ENCODE measurements at places on chromosomes 1 and 21. TPM values are rescaled to one million over a fixed set of nuclear protein-coding genes. Genes with fewer than 3 reads are reported as not detected.

- DNase-seq = peak; percentile 82
Observed at GRCh38 chr1:15261155-15262002, 14.4 kb downstream of the FHAD1 start.

The KCND3 gene
- 3.0 TPM for total RNA-seq

The ZNF669 gene
- total RNA-seq = 6.2 TPM

GRCh38 chr1:106952776-106953175 is 103.7 kb upstream of the PRMT6 start:
- DNase-seq = no peak

GRCh38 chr1:223394242-223394641 is 1.0 kb downstream of the CCDC185 start:
- no peak for DNase-seq

- DNase-seq = no peak
Observed at GRCh38 chr1:30731806-30732276, 8.5 kb upstream of the MATN1 start.

- no peak for DNase-seq
Observed at GRCh38 chr1:62213075-62213914, 18.6 kb downstream of the L1TD1 start.

GRCh38 chr1:104467590-104467989 is 717.9 kb downstream of the AMY1C start:
- no peak for DNase-seq

GRCh38 chr21:45474323-45474950 is 67.8 kb downstream of the SLC19A1 start:
- no peak for DNase-seq

DNA sequence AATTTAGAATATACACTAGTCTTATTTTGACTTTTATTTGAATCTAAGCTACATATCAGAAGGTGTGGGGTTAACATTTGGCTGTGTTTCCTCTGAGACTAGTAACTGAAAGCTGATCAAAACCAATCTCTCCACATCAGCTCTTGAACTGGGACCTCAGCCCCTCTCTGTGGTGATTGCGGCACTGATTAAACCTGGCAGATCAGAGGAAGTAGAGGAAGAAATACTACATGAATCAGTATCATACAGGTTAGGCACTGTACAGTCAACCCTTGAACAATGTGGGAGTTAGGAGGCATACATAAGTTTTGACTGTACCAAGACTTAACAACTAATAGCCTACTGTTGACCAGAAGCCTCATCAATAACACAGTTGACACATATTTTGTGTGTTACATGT is 122.5 kb upstream of the C1orf87 start:
- no peak for DNase-seq

GRCh38 chr1:36351227-36351977 is 28.0 kb upstream of the EVA1B start:
- DNase-seq = no peak

DNA sequence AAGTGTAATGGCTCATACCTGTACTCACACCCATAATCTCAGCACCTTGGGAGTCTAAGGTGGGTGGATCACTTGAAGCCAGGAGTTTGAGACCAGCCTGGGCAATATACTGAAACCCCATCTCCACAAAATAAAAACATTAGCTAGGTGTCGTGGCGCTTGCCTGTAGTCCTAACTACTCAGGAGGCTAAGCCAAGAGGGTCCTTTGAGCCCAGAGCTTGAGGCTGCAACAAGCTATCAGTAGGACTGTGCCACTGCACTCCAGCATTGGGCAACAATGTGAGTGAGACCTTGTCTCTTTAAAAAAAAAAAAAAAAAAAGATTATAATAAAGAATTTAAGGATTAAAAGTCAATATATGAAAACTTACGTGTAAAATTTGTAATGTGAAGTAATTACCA is 11.7 kb downstream of the BPNT1 start:
- no peak for DNase-seq

The AIRE gene
- total RNA-seq = not detected

GRCh38 chr1:24936684-24937083 is 6.6 kb upstream of the RUNX3 start:
- DNase-seq = no peak

- no peak for DNase-seq
Observed at GRCh38 chr21:26743524-26743923, 101.7 kb downstream of the ADAMTS1 start.

The IL20 gene
- total RNA-seq = not detected

GRCh38 chr1:232306269-232306961 is 323.5 kb downstream of the SIPA1L2 start:
- DNase-seq = peak; percentile 17

DNA sequence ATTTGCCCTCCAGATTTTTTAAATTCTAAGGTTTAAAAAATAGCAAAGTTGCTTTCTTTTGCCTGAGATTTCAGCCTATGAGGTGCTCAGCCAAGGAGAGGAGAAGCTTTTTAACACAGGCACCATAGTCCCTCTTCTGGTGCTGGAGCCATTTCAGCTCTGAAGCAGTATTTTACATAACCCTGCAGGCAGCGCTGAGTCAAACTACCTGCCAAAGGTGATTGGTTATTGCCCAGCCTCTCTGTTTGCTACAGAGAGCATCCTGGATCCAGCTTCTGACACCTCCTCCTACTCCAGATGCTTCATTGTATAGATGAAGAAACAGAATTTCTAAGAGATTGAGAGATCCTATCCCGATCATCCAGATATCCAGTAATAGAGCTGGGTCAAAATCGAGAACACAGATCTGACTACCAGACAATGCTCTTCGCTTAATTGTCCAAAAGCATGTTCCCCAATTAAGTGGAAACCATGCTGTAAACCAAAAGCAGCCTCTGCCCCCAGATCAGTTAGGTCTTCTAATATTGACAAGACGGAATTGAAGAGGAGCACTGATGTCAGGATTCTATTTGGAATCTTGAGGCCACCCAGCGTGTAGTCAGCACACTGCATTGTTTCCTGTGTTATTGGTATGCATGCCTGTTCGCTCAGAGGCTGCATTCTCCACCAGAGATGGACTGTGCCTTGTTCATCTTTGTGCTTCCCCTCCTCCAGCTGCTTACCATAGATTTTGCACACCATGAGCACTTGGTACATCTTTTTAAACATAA is 22.1 kb downstream of the RGS8 start:
- DNase-seq = no peak

The CFAP107 gene
- total RNA-seq = not detected

The RGSL1 gene
- total RNA-seq = not detected

The TMEM82 gene
- not detected for total RNA-seq

GRCh38 chr1:17798799-17799382 is 43.8 kb downstream of the ACTL8 start:
- DNase-seq = no peak

All from adrenal gland (tissue), 19 donors.